ENCODE measurements at places on chromosomes 2 and 18.

DNA sequence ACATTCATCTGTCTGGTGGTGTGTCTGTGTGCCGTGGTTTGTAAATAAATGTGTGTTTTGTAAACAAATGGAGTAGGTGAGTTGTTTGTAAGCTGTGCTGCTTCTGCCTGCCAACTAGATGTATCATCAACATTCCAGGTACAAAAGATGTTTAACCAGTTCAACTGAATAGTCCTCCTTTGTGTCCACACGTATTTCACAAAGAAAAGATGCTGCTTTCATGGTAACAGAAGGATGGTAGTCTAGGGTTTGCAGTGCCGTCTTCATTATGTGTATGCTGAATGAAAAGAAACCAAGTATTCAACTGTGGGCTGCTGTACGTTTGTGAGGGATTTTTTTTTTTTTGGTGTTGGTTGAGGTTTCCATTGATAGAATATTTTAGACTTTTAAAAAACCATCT, 72.1 kb downstream of the CAMKMT start:
- DNase-seq: no peak

DNA sequence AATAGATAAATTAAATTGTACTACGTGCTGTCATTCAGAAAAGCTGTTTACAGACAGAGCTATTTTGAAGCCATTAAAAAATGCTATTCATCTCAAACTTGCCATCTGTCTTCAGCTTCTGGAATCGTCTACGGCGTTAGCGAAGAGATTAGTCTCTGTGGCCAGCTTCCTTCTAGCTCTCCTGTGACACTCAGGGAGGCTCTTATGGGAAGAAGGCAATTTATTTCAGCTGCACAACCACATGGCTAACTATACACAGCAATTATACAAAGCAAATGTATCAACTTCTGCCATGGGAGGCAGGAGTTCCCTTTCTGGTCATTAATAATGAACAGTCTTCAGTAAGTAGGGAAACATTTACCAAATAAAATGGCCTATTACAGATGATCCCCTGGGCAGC, 6.3 kb downstream of the CTAGE1 start:
- no peak for DNase-seq

DNA sequence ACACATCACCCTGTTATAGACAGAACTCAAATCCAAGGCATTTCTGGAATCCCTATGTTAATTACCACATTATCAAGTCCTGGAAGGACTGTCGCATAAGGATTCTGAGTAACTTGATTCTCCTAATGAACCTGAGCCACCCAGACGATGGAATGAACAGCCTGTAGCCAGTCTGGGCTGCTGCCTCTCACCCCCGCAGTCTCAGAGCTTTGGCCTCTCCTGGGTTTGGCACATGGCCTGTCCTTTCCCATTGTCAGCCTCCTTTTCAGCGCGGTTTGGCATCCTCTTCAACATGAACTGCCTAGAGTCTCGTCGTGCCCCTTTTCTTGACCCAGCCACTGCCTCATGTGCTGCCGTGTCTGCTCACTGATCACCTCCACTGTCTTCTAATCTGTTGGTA, 147.6 kb downstream of the SLC8A1 start:
- no peak for DNase-seq

DNA sequence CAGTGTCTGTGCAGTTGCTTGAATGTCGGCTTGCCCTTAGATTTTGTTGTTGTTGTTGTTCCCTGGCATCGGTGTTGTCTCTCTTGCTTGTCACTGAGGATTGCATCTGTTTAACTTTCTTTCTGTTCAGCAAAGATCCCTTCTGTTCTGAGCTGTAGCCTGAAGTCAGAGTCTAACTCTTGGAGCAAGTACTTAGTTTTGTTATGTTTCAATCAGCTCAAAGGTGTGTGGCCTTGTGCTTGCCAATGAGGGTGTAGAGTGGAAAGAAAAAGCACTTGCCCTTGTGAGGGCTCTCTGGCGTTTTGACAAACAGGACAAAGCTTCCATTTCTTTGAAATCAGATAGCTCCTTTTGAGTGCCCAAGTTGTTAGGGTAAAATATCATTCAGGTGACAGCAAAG, 757.1 kb upstream of the CDH7 start:
- DNase-seq: no peak

DNA sequence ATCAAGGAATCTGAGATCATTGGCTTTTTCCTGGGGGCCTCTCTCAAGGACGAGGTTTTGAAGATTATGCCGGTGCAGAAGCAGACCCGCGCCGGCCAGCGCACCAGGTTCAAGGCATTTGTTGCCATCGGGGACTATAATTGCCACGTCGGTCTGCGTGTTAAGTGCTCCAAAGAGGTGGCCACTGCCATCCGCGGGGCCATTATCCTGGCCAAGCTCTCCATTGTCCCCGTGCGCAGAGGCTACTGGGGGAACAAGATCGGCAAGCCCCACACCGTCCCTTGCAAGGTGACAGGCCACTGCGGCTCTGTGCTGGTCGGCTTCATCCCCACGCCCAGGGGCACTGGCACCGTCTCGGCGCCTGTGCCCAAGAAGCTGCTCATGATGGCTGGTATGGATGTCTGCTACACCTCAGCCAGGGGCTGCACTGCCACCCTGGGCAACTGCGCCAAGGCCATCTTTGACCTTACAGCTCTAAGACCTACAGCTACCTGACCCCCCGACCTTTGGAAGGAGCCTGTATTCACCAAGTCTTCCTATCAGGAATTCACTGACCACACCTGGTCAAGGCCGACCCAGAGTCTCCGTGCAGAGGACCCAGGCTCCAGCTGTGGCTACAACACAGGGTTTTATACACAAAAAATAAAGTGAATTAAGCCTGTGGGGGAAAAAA, 141.8 kb downstream of the SOCS6 start:
- DNase-seq: no peak

Data from stimulated activated CD8-positive, alpha-beta memory T cell treated with anti-CD3 and anti-CD28 coated beads, Interleukin-4, amount 100 ng/mL, for 1 hour (primary cell).